Activated CD8-positive, alpha-beta memory T cell treated with anti-CD3 and anti-CD28 coated beads, Interleukin-2, amount 10 ng/mL, durations not matched to agents 7 days and 5 days (primary cell): ENCODE measurements at places on chromosomes 6 and 20. TPM values are rescaled to one million over a fixed set of nuclear protein-coding genes. Genes with fewer than 3 reads are reported as not detected.

DNA sequence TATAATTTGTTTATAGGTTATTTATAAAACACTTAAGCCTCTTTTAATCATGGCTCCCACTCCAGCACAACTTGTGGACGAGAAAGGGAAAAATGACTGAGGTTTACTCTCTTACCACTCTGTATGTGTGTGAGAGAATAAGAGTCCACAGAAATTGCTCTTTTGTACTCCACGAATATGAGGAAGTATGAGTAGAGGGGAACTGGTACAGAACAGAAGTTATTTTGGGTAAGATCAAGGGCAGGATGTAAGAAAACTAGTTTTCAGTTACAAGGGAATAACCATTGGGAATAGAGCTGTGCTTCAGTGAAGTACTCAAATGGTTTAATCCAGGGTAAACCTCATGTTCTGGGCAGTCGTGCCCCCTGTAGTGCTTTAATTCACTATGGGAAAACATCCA lies 72.6 kb downstream of the REV3L start:
- no peaks in the 10 kb centered on the region for H3K27me3 ChIP-seq
- H3K4me3 ChIP-seq, result no peak overlapping the region
- peaks cover 22% of the 10 kb centered on the region for H3K4me1 ChIP-seq
- no peak overlapping the region for H3K27ac ChIP-seq
- peaks cover 32% of the 10 kb centered on the region for H3K36me3 ChIP-seq
- no peak for DNase-seq

- no peaks in the 10 kb centered on the region for H3K36me3 ChIP-seq
- no peak overlapping the region for H3K4me3 ChIP-seq
- no peak overlapping the region for H3K27ac ChIP-seq
These were observed 1.8 kb upstream of the SAMD5 start for GRCh38 chr6:147506704-147507114.

The LAMA2 gene
- 0.02 TPM for total RNA-seq

The ZNF165 gene
- total RNA-seq, result 0.70 TPM
